ENCODE measurements at places on chromosomes 3 and 15.

- DNase-seq: peak; percentile 20
These were observed 59.3 kb upstream of the OSTN start for GRCh38 chr3:191139736-191140135.

- peak; percentile 79 for DNase-seq
These were observed 12.1 kb upstream of the ALAS1 start for GRCh38 chr3:52185837-52186236.

GRCh38 chr15:48031973-48032372 lies 88.8 kb upstream of the SLC24A5 start:
- no peak for DNase-seq

DNA sequence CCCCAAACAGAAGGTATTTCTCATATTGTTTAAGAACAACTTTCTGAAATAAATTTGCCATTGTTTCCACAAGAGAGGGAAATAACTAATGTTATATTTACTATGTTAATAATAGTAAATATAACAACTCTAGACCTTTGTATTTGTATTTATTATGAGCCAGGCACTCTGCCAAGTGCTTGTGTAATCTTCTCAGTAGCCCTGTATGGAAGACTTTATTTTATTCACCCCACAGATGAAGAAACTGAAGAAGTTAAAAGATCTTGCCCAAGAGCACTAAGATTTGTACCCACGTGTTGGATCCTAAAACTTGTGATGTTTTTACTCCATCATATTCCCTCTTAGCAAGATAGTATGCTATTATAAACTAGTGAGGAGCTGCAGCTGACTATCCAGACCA lies 12.0 kb upstream of the GNB4 start:
- DNase-seq: peak; percentile 44

DNA sequence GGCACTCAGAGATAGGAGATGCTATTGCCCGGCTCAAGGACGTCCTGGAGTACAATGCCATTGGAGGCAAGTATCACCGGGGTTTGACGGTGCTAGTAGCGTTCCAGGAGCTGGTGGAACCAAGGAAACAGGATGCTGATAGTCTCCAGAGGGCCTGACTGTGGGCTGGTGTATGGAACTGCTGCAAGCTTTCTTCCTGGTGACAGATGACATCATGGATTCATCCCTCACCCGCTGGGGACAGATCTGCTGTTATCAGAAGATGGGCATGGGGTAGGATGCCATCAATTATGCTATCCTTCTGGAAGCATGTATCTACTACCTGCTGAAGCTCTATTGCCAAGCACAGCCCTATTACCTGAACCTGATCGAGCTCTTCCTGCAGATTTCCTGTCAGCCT lies 26.4 kb downstream of the BCL2A1 start:
- no peak for DNase-seq

DNA sequence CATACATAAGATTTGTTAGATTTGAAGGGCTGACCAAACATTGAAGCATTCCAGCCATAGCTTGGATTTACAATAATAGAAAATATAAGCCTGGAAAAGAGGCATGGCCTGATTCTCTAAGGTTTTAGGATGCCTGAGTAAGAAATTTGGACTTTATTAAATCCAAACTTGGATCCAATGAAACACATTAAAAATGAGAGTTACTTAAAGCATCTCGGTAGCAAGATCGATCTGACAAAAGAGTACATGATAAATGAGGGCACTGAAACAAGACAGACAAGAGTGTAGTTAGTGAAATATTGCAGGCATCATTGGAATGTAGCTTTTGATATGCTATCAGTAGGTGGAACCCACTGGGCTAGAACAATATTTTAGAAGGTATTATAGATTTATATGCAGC lies 855.7 kb upstream of the DPPA4 start:
- no peak for DNase-seq

GRCh38 chr3:72517921-72518424 lies 330.3 kb downstream of the SHQ1 start:
- DNase-seq: no peak

DNA sequence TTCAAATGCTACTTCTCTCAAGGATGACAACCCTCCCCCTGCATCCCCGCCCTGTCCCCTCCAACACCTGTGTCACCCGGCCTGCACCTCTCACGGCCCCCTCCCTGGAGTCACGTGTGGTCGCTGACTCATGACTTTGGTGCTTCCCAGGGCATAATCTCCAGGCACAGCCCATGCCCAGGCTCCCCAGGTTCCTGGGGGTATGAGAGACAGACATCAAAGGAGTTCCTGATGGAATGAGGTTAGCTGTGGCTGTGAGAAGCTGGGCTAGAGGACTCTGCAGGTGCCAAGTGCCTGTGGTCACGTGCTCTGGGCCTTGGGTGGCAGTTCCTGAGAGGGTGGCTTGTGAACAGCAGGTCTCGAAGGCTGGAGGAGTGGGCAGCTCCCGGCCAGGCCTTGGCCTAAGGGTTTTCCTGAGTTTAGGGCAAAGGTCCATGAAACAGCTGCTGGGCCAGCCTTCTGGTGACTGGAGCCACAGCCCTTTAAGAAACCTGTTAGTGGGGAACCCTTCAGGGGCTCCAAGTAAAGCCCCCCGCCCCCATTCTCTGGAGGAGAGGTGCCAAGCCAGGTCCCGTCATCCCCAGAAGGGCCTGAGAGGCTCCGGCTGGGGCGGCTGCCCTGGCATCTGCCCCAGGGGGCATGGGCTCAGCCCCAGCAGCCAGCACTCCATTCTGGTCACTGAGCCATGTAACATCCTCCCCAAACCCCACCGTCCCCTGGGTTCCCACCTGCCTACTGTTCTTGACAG lies 230.0 kb downstream of the XXYLT1 start:
- no peak for DNase-seq

GRCh38 chr3:125585595-125586223 lies 9.6 kb downstream of the OSBPL11 start:
- peak; percentile 63 for DNase-seq

- DNase-seq: no peak
These were observed 256.2 kb downstream of the RORA start for GRCh38 chr15:60972866-60973265.

- no peak for DNase-seq
These were observed 71.4 kb upstream of the HERC1 start for GRCh38 chr15:63905131-63905530.

DNA sequence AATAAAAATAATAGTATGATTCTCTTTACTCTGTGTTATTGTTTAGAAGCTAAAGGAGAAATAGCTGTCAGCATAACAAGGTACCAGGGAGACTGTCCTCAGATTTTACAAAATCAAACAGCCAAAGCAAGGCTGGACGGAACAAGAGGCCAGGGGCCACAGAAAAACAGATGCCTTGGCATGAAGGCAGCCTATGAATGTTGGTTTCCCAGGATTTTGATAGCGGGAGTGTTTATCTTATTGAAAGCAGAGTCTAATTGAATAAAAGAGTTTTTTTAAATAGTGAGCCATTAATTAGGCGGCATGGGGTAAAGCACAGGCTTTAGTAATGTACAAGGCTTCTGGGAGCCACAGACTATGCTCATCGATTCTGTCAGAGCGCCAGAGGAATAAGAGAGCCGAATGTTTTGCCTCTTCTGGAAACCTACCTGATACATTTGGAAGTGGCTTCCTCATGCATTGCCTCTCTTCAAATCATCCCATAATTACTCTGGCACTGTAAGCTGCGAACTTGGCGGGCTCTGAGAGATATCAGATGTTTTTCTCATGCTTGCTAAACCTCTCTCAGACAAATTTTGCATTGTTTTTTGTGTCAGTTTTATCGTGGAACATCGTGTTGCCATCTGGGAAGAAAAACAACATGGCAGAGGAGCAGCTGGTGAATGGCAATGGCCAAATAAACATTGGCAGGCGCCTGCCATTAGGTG lies 30.4 kb upstream of the TMCO5A start:
- DNase-seq: no peak

GRCh38 chr15:39744334-39745103 lies 38.1 kb downstream of the FSIP1 start:
- no peak for DNase-seq

- DNase-seq: no peak
These were observed 67.0 kb downstream of the CHCHD4 start for GRCh38 chr3:14057701-14058100.

DNA sequence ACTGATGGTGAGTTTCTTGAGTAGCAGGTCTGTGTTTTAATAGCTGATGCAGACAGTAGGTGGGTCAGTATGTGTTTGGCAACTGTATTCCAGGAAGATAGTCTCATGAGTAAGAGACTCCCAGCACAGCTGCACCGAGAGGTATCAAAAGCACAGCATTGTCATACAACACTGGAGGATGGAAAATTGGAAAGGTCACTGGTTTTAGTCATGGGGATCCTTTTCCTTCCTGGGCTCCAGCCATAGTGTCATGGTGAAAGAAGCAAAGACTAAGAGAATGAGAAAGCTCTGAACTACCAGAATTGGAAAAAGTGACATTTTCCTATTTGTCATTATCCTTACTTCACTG lies 61.5 kb downstream of the P3H2 start:
- no peak for DNase-seq

DNA sequence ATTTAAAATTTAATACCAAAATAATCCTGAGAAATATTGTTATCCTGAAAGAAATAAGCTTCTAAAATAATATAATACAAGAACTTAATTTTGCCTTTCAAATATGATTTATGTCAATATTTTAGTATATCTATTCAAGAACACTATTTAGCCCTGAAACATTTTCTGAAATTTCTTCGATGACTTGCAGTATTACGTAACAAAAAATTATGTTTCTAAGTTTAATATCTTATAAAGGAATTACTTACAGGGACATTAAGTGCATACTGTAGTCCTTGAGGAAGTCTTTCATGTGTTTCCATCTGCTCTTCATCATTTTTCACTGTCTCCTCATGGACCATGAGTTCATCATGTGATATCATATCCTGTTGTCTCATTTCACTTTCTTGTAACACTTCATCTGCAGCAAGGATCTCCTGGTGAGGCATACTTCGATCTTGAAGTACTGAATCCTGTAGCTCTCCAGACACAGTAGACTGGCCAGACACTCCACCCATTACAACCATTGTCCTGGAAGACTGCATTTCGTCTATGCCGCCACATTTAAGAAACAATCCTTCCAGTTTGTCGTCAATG lies 62.0 kb downstream of the ZNF148 start:
- DNase-seq: peak; percentile 1

- DNase-seq: peak; percentile 50
These were observed 8.1 kb upstream of the CLDN11 start for GRCh38 chr3:170410428-170411029.

GRCh38 chr3:18649666-18650363 lies 224.7 kb upstream of the SATB1 start:
- no peak for DNase-seq

DNA sequence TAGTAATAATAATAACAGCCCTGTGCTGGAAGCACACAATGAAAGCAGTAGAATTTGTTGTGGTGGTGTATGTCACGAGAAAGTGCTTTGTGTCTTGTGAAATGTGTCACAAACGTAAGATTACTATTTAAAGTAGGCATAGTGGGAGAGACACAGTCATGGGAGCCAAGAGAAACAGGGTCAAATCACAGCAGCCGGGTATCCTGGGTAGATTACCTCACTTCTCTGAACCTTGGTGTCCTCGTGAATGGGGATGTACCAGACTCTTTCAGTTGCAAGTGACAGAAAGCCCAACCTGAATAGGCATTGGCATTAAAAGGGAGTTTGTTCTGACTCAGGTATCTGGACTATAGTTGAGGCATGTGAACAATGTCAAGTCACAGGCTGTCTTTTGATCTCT lies 29.1 kb upstream of the SRGAP3 start:
- peak; percentile 46 for DNase-seq

- peak; percentile 78 for DNase-seq
These were observed 58.4 kb downstream of the MAP6D1 start for GRCh38 chr3:183766745-183767606.

- DNase-seq: no peak
These were observed 17.4 kb downstream of the LRIG1 start for GRCh38 chr3:66483409-66483906.

DNA sequence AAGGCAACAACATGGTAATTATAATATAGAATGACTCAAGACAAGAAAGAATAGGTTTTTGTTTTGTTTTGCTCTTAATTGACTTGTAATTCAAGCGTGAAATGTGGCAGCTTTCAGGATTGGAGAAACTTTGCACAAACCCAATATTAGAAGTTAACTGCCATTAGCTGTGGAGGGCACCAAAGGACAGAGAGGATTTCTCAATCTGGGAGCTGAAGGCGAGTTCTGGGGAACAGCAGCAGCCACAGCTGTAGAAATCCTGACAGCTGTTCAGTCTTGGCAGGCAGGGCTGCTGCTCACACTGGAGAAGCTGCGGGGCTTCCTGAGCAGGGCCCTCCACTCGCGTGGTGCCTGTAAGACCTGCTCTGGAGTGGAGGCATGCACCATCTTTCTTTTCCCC lies 182.2 kb upstream of the IL12A start:
- DNase-seq: no peak

DNA sequence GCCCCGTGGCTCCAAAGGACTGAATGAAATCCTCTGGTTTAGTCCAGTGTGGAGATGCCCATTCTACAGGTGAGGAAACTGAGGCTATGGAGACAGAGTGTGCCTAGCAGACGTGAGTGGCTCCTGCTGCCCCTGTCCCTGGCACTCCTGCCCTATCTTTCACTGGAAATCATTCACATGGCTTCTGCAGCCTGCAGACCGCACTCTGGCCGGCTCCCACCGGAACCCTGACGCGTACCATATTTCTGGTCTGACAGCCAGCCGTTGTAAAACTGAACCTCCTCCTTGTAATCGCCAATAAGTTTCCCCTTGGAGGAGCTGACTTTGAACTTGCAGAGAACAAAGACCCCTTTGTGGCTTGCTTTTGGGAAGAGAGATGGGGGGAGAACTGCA lies 136.5 kb downstream of the CHSY1 start:
- DNase-seq: no peak

DNA sequence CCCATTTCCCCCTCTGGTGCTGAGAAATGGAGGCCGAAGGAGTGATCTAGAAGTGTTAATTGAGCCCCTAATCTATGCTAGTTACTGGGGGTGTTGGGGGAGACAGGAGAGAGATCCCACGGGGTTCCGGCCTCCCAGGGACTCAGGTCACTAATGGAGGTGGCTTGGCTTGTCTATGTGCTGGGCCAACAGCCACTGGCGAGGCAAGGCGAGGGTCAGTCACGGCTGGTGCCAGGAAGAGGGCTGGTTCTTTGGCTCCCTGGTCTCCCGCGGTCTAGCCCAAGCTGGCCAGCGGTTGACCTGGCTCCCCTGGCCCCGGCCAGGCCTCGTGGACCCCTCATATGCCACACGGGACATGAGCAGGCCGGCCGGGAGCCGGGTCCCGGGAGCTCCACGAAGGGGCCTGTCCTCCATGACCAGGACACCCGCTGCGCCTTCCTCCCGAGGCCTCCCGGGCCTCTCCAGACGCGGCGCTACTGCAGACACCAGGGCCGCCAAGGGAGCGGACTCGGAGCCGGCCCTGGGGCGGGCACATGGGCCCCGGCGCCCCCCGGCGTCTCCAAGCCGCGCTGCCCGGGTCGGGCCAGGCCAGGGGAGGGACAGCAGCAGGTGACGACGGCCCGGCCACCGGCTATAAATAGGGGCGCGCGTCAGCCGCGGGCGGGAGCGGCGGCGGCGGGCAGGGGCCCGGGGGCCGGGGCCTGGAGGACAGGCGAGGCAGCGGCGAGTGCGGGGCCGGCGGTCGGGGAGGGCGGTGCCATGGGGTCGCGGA lies at the start of gene ALPK3:
Gene ALPK3 (plus strand): TSS at position 663 of the 772 bp plus-strand sequence. CDS start 97 bp downstream, at position 760.
- DNase-seq: no peak

- no peak for DNase-seq
These were observed 100.6 kb downstream of the IL1RAP start for GRCh38 chr3:190614226-190615059.

GRCh38 chr3:72907731-72908620 lies 20.1 kb downstream of the GXYLT2 start:
- DNase-seq: no peak

GRCh38 chr3:13827256-13827655 lies 52.6 kb downstream of the WNT7A start:
- no peak for DNase-seq

GRCh38 chr3:8519156-8519555 lies 17.5 kb downstream of the LMCD1 start:
- no peak for DNase-seq

- no peak for DNase-seq
These were observed 33.2 kb downstream of the ADAMTS17 start for GRCh38 chr15:100308608-100309007.

All from suppressor macrophage (primary cell).